Amygdala (tissue), 56 donors: ENCODE measurements at places on chromosomes 6 and 20.

GRCh38 chr6:54059683-54060082, 51.6 kb upstream of the MLIP start:
- DNase-seq: no peak

DNA sequence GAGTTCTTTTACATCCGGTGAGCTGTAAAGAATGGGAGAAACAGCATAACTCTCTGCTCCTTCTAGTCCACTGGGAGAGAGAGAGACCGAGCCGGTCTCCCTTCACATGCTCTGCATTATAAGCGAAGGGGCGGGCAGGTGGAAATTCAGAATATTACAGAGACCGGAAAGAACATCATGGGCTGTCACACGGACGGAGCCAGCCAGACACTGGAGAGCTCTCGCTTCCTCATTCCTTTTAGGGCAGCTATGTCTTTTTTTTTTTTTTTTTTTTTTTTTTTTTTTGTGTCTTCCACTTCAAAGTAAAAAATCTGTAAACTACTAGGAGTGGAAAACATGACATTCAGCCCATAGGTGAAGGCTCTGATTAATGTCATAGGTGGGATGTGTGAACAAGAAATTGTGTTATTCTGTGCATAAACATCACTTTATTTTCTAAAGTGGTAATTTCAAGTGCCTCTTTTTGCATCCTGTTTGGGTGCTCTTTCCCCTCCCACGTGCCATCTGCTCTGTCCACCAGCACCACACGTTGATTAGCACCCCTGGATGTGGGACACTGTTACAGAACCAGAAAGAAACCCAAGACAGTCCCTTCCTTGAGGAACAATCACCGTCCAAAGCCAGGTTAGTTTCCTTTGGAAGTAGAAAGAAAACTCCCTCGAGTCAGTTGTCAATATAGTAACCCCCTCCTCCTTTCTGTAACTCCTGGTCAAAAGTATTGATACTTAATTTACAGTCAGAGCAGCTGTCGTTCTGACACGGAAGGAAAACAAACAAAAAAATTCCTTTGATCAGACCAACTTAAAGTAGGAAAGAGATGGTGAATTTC, at the start of gene TAGAP:
TAGAP (minus strand) TSS at position 93 of the 829 bp plus-strand sequence. CDS start 845 bp downstream, outside the sequence.
- no peak for DNase-seq

DNA sequence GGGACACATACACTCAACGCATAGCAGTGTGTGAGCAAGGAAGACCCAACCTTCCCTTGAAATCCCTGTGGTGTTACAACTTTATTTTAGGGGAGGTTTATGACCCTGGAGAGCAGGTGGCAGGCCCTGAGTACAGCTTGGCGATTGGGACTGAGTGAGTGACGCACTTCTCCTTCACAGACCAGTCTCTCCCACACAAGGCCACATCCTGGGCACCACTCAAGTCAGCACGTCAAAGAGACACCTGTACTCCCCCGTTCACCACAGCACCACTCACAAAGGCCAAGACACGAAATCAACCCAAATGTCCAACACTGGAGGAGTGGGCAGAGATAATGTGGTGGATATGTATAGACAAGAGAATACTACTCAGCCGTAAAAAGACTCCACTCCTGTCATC, 57.0 kb upstream of the FRMD1 start:
- no peak for DNase-seq

GRCh38 chr6:108723594-108723993, 124.6 kb upstream of the ARMC2 start:
- no peak for DNase-seq

DNA sequence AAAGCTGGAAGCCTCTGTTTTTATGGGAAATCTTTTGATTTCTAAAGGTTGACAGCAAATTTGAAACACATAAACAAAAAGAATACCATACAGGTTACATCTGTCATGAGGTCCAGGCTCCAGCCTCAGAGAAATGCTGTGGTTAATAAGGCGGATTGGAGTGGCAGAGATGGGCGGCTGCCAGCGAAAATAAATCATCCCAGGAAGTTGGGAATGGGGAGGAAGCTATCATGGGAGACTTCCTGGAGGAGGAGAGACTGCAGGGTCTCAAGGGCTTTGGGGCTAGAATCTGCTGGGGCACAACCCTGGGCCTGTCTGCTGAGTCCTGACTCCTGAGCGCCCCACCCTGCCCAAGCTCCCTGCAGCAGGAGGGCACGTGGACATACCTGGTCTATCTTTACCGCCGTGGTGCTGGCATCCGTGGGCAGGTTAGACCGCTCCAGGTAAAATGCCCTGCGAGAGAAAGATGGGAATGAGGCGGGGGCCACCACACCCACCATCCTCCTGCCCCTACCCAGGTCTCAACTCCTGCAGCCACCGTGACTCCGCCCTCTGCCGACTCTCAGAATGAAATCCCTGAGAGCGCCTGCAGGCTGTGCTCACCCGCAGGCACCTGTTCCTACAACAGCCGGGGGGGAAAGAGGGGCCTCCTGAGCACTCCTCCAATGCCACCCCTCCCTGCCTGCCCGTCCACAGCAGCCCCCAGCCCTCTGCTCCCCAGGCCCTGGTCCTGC, 197.3 kb downstream of the PREX1 start:
- no peak for DNase-seq

DNA sequence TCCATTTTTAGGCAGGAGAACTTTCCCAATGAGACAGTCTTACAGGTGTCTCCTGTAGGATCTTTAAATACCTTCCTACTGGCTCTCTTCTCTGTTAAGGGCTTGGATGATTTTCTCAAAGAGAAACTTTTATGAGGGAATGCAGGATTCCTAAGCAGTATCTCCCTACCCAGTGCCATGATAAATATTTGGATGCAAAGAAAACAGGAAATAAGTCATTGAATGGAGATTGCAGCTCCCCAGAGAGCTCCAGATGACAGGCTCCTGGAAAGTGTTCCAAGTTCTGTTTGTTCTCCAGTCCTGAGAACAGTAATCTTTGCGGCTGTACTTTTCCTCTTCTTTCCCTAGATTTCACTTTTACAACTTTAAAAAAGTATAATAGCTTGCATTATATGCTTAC, 2.4 kb upstream of the SCGN start:
- DNase-seq: no peak

DNA sequence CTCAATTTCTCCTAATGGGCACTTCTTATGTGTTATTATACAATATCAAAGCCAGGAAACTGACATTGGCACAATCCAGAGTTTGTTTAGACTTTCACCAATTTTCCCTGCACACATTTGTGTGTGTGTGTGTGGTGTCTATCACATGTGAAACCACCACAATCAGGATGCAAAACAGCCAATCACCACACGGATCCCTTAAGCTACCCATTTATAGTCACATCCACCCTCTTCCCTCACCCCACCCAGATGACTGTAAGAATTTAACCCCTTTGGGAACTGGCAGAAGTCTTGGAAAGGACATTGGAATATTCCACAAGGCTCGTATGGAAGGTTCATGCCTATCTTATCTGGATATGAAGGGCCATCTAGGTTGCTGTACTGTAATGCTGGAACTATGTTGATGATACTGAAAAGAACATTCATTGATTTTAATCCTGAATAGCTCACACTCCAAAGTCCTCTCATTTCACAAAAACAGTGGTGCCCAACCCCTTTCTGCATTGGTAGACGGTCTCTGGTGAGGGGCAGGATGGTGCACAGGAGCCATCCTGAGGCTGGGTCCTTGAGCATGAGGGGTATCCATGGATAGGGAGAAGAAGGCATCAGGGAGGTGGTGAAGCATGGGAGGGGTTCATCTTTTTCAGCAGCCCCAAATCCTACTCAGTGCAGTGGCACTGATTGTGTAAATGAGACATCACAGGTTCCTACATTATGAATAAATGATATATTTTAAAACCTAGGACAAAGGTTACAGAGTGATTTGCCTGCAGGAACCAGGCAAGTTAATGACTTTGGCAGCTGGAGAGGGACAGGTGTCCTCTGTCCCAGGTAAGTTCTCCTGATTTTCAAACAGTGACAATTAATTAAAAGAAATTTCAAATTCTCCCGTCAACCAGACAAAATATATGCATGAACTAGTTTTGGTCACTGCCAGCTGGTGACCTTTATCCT, 12.1 kb upstream of the CTCFL start:
- no peak for DNase-seq

DNA sequence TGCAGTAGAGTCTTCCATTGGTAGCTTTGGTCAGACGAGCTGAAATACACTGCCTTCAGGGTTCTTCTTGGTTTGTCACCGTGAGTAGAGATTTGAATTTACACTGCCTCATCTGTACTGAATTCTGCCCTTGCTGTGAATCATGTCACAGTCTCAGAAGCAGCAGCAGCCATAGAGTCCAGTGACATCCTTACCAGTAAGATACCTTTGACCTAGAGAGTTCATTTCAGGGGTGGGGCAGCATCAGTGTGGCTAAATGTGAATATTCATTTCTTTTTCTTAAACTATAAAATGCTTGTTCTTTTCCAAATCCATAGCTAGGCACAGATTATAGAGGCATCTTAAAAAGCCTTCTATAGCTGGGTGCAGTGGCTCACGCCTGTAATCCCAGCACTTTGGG, 150.8 kb upstream of the AKAP12 start:
- no peak for DNase-seq

DNA sequence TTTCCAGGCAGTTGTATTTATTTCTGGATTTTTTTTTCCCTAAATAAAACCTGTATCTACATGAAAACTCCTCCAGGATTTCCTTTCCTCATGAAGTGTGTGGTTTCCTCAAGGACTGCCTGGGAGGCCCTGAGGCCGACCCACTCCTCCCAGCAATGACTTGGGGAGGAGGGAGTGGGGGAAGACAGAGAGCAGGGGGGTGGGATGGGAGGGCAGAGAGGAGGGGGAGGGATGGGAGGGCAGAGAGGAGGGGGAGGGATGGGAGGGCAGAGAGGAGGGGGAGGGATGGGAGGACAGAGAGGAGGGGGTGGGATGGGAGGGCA, 161.8 kb upstream of the AGPAT4 start:
- no peak for DNase-seq

DNA sequence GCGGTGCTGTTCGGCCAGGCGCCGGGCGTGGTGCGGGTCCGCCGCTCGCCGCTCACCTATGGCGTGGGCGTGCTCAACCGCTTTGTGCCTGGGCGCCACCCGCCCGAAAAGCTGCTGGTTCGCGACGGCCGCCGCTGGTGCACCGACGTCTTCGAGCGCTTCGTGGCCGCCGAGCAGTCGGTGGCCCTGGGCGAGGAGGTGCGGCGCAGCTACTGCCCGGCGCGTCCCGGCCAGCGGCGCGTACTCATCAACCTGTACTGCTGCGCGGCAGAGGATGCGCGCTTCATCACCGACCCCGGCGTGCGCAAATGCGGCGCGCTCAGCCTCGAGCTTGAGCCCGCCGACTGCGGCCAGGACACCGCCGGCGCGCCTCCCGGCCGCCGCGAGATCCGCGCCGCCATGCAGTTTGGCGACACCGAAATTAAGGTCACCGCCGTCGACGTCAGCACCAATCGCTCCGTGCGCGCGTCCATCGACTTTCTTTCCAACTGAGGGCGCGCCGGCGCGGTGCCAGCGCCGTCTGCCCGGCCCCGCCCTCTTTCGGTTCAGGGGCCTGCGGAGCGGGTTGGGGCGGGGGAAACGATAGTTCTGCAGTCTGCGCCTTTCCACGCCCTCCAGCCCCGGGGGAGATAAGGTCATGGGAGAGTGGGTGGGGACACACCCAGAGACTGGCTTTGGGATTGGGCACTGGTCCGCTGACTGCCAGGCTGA, 15.7 kb downstream of the ADISSP start:
- peak; percentile 37 for DNase-seq

DNA sequence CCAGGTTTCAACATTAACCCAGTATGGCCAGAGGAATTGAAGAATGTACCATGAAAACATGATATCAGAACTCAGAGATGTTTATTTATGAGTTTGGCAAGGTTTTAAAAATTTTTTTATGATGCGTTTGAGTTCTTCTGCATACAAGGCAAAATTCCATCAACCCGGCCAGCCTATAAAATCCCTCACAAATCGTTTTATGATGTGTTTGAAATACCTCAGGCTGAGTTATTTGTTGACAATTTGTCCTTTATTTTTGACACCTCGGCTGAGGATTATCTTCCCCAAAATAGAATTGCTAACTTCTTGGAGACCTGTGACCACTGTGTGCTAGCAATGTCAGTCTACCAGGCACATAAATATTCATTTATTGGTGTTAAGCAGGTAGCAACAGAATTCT, 91.9 kb upstream of the SLC24A3 start:
- DNase-seq: no peak

GRCh38 chr6:170271771-170272314, 19.0 kb downstream of the DLL1 start:
- DNase-seq: no peak

- no peak for DNase-seq
Observed at GRCh38 chr6:160895562-160895961, 96.0 kb upstream of the MAP3K4 start.

- no peak for DNase-seq
Observed at GRCh38 chr6:52596371-52597028, 19.6 kb upstream of the TRAM2 start.

DNA sequence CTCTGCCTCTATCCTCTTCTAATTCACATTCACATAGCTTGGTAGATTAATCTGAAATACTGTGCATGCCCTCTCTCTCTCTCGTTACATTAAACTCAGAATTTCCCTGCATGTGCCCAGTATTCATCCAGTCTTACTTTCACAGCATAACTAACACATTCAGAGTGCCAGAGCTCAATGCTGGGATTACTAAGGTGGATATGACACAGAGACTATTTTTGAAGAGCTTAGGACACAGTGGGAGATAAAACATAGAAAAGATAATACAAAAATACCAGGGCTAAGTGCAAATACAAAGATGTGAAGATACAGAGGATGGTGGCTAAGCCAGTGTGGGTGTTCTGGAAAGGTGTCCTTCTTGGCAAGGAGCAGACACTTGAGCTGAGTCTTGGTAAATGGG, 6.3 kb downstream of the SYNE1 start:
- no peak for DNase-seq

DNA sequence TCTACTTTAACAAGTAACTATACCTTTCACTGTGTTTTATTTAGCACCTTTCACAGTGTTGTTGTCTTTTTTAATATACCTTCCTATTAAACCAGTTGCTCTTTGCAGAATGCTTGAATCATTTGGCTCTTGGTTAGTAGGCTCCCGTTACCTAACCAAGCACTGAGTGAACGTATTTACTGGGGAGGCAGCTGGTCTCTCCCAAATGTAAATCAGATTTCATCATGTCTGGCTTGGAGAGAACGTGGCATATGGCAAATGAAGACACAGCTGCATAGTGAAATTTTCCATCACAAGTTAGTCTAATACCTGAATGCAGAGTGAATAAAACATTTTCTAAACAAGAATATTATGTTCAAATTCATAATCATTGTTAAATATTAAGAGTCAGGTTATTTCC, 12.4 kb downstream of the HTR1E start:
- DNase-seq: no peak

- DNase-seq: no peak
Observed at GRCh38 chr6:80501636-80502035, 395.2 kb downstream of the BCKDHB start.
